ENCODE measurements at places on chromosomes 11 and 22.

DNA sequence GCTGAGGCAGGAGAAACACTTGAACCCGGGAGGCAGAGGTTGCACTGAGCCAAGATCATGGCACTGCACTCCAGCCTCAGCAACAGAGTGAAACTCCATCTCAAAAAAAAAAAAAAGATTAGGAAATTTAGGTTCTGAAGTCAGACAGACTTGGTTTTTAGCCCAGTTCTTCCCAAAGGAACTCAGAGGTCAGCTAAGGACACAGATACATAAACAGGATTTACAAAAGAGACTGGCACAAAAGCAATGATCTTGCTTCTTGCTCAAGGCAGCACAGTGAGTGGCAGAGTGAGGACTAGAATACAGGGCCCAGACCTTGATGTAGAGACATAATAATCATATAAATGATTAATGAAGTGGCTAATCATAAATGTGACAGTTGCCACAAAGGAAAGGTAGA lies 25.4 kb upstream of the RRAS2 start:
- DNase-seq, result no peak

DNA sequence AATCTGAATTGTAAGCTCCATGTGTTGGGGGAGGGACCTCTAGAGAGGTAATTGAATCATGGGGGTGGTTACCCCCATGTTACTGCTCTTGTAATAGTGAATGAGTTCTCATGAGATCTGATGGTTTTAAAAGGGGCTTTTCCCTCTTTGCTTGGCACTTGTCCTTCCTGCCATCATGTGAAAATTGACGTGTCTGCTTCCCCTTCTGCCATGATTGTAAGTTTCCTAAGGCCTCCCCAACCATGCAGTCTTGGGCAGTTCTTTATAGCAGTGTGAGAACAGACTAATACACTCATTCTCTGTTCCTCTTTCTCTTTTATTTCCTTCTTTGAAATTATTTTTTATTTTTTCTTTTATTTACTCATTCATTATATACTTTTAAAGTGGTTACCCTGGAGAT lies 239.4 kb downstream of the CSNK2A3 start:
- no peak for DNase-seq

GRCh38 chr22:50504369-50505211 lies 2.9 kb downstream of the LMF2 start:
- no peak for DNase-seq

DNA sequence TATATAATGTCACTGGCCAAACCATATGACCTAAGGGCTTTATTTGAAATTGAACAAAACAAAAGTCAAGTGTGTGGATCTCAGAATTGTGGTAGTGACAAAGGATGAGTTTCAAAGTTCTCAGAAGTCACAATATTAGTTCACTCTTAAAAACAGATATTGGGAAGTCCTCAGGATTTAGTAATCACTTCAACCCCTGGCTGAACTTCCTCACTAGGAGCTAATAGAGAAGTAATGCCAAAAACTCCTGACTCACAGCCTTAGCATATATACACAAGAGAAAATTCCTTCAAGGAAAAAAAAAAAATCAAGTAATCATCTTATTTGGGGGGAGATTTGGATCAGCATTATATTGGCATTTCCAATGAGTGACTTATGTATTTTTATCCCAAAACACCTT lies 75.6 kb upstream of the APOA1 start:
- no peak for DNase-seq

DNA sequence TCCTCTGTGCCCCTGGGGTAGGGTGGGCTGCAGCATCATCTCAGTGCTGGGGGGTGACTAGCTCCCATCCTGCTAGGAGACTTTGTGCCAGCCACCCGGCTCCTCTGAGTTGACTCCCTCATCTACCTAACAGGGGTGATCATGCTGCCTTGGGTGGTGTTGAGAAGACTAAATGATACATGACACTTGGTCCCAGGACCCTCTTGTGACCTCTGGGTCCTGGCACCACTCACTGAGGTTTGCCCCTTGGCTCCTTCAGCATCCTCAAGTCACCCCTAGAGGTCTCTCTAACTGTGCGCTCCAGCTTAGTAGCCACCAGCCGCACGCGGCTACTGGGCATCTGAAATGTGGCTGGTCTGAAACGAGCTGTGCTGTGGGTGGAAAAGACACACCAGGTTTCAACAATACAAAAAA lies 72.1 kb downstream of the LRRC32 start:
- DNase-seq, result no peak

GRCh38 chr11:69934861-69935494 lies 115.8 kb upstream of the FGF3 start:
- no peak for DNase-seq

DNA sequence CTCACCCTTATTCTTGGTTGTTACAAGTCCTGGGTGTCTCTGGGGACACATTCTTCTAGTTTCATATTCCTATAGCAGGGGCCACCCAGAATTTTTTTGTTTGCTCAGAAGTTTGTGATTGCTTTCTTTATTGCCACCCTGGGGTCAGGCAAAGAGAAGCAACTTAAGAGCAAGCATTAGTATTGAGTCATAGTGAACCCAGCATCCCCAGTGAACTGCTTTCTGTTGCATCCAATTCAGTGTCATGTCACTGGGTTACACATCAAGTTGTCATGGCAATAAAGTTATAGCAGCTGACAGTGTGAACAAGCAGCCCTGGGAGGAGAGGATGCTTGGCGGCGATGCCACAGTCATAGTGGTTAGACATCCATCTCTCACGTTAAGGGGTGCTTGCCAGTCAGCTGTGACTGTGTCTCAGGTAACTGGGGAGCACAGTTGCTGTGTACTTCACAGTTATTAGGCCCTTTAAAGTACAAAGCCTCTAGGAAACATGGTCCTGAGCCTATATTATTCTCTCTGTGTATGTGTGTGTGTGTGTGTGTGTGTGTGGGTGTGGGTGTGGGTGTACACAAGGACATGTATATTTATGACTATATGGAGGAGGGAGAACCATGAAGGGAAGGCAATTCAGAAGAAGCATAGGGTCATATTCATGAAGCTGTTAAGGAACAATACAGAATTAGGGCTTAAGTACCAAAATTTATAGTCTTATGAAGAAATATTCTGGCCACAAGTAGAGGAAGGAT lies 52.5 kb downstream of the TRIM44 start:
- no peak for DNase-seq

DNA sequence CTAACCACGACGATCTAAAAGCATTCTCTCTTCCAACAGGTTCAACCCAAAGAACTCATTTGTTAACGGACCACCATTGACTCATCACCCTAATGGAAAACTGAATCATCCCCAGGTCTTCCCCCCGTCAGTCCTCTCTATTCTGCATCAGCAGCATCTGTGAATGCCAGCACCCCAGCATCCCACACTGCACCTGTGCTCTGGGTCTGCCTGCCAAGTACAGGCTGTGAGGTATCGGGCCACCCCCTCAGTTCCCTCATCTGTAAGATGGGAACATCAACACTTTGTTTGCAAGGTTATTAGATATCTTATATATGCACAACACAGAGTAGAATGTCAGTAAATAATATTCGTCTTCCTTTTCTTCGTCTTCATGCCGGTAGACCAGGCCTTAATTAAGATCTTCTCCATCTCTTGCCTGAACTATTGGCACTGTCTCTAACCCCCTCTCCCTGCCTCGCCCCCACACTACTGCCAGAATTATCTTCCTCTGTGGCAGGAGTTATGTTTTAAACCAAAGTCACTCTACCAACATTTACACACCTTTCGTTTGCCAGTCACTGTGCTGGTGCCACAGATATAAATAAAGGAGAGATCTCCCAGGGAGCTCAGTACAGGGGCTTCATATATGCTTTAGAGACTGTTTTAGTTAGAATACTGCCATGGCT lies 7.8 kb upstream of the TMPRSS4 start:
- no peak for DNase-seq

DNA sequence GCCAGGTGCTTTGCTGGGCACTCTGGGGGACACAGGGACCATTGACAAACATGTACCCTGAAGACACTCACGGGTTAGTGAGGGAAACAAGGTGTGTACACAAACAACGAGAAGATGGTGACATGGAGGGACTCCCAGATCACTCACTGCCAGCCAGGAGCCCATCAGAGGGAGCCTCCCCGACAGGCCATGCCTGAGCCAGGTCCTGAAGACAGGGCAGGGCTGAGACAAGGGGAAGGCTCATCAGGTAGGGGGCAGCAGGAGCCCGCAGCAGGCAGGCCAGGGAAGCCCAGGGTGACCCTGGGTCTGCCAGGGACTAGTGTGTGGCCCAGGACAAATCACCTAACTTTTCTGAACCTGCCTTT lies 127.9 kb downstream of the BUD13 start:
- no peak for DNase-seq

- no peak for DNase-seq
Observed at GRCh38 chr22:35258191-35258988, 1.1 kb downstream of the HMGXB4 start.

- DNase-seq, result no peak
Observed at GRCh38 chr11:110497231-110497978, 67.7 kb downstream of the FDX1 start.

GRCh38 chr22:48055827-48056226 lies 1293.4 kb downstream of the TBC1D22A start:
- no peak for DNase-seq

GRCh38 chr11:125313271-125314219 lies 149.0 kb downstream of the PKNOX2 start:
- no peak for DNase-seq

- DNase-seq, result no peak
Observed at GRCh38 chr11:116906479-116906878, 69.1 kb upstream of the APOA1 start.

- no peak for DNase-seq
Observed at GRCh38 chr22:48803948-48804810, 1023.5 kb downstream of the BRD1 start.
